ENCODE measurements at places on chromosomes 16 and 17.

GRCh38 chr16:2597560-2597902, 59.7 kb downstream of the PDPK1 start:
- DNase-seq = no peak

DNA sequence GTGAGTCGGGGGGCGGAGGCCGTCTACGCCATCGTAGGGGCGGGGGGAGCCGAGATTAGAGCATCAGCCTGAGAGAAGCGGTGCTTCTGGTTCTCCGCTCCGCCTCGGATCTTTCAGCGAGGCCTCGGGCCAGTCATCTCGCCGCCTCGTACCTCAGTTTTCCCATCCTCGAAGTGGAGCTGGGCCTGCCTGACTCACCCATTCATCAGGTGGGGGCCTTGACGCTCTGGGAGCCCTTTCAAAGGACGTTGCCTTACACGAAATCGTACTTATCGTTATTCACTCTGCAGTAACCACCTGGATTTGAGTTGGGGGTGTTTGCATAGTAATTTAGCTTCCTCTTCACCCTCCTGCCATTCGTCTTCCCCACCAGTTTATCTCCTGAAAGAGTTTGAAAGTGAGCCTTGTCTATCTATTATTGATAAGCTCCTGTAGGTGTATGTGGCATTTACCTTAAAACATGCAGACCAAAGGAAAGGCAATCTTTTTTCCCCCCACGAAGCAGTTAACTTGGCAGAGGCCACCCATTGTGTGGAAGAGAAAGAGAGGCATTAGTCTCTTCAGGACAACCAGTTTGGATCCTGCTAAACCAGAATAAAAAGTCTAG, 674 bp downstream of the TAF15 start:
- no peak for DNase-seq

- DNase-seq = no peak
These were observed 14.8 kb upstream of the TMED6 start for GRCh38 chr16:69366431-69366830.

GRCh38 chr16:71629278-71630016, 3.5 kb downstream of the MARVELD3 start:
- DNase-seq = peak; percentile 78

GRCh38 chr17:71793518-71793917, 327.3 kb upstream of the SOX9 start:
- DNase-seq = no peak

GRCh38 chr17:8324132-8324531, 14.1 kb downstream of the ARHGEF15 start:
- DNase-seq = no peak

DNA sequence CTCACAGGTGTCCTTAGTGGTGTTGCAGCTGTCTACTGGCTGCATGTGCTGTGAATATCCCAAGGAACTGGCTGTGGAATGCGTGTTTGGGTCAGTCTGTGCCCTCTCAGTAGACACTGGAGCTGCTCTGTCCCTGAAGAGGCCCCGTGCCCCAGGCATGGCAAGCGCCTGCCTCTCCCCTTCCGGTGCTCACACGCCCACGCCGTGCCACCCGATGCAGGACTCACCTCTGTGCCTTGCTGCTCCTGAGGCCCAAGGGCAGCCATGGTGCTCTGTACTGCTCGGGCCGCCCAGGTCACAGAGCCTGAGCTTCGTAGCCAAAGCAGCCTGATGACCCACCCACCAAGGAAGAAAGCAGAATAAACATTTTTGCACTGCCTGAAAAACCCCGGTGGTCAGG, 10.0 kb downstream of the RGS11 start:
- peak; percentile 16 for DNase-seq

GRCh38 chr17:29331075-29331707, 37.2 kb upstream of the NUFIP2 start:
- no peak for DNase-seq

- DNase-seq = no peak
These were observed 175.4 kb downstream of the SEC14L1 start for GRCh38 chr17:77316191-77316641.

GRCh38 chr17:7477392-7478275, 1.8 kb downstream of the ZBTB4 start:
- peak; percentile 77 for DNase-seq

- no peak for DNase-seq
These were observed 31.7 kb downstream of the SOCS1 start for GRCh38 chr16:11224096-11224893.

- DNase-seq = no peak
These were observed 106.7 kb upstream of the FOXF1 start for GRCh38 chr16:86403541-86404163.

- DNase-seq = no peak
These were observed 33.4 kb upstream of the ARL4D start for GRCh38 chr17:43365356-43365755.

GRCh38 chr16:56357241-56357764, 68.0 kb downstream of the AMFR start:
- no peak for DNase-seq

GRCh38 chr16:51402785-51403184, 251.7 kb upstream of the SALL1 start:
- no peak for DNase-seq

DNA sequence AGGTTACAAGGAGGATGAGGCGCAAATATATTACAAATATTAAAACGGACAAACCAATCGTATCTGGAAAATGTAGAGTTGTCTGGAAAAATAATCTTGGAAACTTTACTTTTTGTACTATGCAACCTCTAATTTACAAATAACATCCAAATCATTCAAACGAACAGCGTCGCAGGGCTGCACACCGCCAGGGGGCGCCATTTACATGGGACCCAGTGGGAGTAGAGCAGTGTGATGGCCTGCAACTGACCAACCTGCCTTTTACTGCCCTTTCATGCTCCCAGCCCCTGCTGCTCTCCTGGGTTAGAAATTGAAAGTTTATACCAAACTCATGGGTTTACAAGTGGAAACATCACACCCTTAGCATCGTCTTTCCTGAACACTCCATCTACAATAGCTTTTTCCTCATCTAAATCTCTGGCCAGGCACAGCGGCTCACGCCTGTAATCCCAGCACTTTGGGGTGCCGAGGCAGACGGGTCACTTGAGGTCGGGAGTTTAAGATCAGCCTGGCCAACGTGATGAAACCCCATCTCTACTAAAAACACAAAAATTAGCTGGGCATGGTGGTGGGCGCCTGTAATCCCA, 10.0 kb downstream of the PITPNC1 start:
- DNase-seq = no peak

- DNase-seq = peak; percentile 48
These were observed 571 bp upstream of the NME1 start for GRCh38 chr17:51152766-51153209.

- no peak for DNase-seq
These were observed 28.9 kb downstream of the ITFG1 start for GRCh38 chr16:47431960-47432359.

- DNase-seq = peak; percentile 55
These were observed 786 bp upstream of the CACNA1G start for GRCh38 chr17:50559674-50560184.

- DNase-seq = no peak
These were observed 215.3 kb downstream of the C16orf95 start for GRCh38 chr16:87101903-87102302.
